ENCODE measurements at places on chromosomes 11 and 22. TPM values are rescaled to one million over a fixed set of nuclear protein-coding genes. Genes with fewer than 3 reads are reported as not detected.

Gene MRPL48
- 45.2 TPM for total RNA-seq

DNA sequence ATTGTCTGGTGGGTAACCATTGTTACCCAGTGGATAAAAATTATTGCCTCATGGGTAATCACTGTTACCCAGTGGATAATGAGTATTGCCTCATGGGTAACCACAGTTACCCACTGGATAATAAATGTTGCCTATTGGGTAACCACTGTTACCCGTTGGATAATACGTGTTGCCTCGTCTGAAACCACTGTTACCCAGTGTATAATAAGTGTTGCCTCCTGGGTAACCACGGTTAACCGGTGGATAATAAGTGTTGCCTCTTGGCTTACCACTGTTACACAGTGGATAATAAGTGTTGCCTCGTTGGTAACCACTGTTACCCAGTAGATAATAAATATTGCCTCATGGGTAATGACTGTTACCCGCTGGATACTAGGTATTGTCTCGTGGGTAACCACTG is 20.9 kb upstream of the NXPE4 start:
- DNase-seq = no peak

GRCh38 chr11:63554877-63555223 is 8.3 kb downstream of the PLAAT2 start:
- DNase-seq = no peak

GRCh38 chr22:18056161-18056666 is 21.6 kb upstream of the PEX26 start:
- no peak for DNase-seq

DNA sequence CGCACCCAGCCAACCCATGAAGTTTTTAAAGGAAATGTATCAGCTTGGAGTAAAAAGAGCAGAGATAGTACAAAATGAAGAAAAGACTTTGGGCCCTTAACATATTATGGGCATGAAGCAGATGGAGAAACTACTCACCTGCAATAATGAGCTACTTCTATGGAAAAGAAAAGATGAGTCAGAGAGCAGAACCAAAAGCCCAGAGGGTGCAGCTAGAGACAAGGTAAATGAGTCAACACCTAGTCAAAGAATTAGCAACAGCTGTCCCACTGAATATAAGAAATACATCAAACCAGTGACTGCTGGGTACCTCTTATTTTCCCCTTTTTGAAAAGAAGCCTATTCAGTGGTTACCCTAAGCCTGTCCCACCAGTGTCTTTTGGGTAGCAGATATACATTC is 61.8 kb downstream of the RPL27A start:
- no peak for DNase-seq

DNA sequence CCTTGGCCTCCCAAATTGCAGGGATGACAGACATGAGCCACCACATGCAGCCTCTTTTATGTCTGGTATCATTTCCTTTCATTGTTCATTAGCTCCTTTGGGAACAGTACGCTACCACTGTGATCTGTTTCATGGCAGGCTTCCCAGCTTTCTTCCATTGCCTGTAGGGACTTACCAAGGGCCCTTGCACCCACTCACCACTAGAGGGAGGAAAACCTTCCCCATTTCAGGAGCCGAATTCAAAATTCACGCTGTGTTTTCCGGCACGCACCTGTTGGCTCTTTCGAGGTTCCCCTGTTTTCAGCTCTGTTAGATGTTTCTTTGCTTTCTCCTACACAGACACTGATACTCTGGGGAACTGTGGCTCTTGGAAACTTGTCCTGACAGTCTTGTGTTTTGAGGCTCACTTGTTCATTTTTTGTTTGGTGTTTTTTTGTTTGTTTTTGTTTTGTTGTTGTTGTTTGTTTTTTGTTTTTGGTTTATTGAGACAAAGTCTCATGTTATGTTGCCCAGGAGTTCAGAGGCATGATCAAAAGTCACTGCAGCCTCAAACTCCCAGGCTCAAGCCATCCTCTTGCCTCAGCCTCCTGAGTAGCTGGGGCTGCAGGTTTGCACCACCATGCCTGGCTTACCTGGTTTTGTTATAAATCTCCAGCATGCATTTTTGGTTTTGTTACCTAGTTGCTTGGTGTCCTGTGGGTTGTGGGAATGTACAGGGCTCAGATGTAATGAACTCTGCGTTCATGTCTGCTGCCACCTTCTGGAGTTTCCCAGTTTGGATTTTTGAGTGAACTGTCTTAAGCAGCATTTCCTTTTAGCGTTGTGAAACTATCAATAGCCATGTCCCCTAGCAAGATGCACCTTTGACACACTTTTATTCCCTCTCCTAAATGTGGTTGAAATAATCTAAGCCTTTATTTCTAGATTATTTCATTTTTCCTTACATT is 2.3 kb downstream of the KRTAP5-11 start:
- DNase-seq = peak; percentile 52
